Thoracic aorta (tissue), 2 donors: ENCODE measurements at places on chromosomes 2 and 18. TPM values are rescaled to one million over a fixed set of nuclear protein-coding genes. Genes with fewer than 3 reads are reported as not detected.

DNA sequence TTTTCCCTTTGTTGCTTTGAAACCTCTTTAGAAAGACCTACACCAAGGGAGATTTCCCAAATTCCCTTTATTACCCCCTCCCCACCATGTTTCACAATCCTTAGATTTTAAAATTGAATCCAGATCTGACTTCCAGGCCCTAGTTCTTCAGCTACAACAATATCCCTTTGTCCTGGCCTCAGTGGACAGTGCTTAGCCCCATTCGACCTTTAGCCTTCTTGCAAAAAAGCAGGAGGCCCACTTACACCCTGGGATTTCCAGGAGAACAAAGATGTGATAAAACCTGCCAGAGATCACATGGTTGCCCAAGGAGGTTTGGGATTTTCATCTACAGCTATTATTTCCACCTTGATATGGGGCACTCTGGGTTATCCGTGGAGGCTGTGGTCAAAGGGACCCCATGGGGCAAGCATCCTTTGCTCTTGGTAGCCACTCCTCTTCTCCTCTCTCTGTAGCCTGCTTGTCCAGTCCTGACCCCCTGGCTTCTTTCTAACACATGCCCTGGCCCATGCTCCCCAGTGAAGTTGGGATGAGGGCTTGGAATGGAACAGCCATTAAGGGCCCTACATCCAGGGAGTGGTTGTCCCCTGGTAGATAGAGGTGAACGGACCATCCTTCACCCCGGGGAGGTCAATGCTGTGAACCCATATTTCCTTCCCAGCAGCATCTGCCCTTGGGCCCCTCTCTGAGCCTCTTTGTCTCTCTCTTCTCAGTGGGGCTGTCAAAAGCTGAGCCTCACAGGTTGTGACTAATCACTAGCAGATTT is 267.4 kb downstream of the DYSF start:
- no peak for DNase-seq

DNA sequence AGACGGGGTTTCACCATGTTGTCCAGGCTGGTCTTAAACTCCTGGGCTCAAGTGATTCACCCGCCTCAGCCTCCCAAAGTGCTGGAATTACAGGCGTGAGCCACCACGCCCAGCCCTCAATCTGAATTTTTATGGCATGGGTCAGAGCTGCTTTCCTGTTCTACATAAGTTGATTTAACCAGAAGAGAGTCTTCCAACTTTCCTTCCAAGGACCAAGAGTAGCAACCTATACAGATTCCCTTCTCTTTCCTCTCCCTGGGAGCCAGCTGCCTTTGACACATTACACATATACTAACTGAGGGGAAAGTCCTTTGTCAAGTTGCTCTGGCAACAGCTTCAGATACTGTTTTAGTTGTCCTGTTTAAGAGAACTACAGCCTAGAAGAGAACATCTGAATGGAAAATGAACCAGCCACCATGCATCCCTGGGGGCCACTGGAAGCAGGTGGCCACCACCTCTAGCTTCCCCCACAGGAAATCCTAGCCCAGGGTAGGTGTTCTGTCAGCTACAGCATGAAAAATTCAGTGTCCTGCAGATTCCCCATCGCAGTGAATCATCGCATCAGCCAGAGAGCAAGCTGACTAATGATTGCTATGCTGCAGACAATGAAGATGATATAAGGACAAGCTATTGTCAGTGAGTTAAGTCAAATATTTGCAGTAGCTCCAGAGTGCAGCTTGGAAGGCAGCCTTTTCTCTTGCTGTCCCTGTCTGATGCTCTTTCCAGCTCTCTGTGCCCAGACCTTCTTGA is 62.9 kb downstream of the POMC start:
- no peak for DNase-seq

UCN gene
- not detected for total RNA-seq

DNA sequence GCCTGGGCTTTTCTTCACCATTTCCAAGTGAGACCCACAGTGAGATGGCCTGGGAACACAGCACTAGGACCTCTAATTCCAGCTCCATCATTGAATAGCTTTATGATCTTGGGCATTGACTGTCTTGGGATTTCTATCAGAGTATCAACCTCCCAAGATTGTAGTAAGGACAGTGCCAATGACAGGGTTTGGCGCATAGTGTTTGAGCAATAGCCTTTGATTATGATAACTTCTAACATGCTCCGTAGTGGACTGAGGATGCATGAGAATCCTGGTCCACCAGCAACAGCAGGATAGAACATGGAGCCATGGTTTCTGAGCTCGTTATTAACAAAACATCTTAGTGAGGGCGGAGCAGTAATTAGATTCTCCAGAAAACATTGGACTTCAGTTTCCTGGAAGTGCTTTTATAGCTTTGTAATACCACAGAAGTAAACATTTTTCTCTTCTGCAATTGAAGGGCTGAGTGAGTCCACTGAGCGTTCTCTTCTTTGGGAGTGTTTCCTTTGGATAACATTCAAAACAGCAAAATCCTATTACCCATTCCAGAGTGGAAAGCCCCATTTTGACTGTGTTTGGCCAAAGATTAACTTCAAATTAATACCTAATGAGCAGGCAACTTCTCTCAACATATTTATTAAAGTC is 63.7 kb downstream of the IL1R2 start:
- DNase-seq, result no peak

GRCh38 chr18:45202061-45202460 is 413.2 kb upstream of the SLC14A2 start:
- no peak for DNase-seq

- no peak for DNase-seq
Observed at GRCh38 chr18:75723521-75724340, 296.2 kb upstream of the SMIM21 start.

RGPD4 gene
- total RNA-seq, result not detected
